ENCODE measurements at places on chromosomes 4 and X.

- no peak for DNase-seq
Observed at GRCh38 chr4:6695660-6696610, 2.3 kb downstream of the S100P start.

- DNase-seq: no peak
Observed at GRCh38 chrX:10591363-10592335, 28.7 kb downstream of the MID1 start.

DNA sequence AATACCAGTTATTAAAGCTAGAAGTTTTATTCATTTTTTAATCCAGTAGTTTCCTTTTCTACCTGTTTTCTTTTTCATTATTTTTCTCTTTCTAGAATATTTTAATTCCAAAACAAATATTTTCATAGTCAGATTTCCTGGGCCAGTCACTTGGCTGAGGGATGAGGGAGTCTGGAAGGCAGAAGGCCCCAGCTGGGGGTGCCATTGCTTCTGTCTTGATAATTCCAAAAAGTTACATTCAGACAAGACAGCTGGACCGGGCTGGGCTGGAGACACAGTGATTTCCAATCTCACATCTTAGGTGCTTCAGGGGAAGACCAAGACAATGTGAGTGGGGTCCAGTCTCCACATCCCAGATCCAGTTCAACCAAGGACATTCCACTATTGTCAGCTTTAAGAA, 263.5 kb downstream of the TMA16 start:
- no peak for DNase-seq

DNA sequence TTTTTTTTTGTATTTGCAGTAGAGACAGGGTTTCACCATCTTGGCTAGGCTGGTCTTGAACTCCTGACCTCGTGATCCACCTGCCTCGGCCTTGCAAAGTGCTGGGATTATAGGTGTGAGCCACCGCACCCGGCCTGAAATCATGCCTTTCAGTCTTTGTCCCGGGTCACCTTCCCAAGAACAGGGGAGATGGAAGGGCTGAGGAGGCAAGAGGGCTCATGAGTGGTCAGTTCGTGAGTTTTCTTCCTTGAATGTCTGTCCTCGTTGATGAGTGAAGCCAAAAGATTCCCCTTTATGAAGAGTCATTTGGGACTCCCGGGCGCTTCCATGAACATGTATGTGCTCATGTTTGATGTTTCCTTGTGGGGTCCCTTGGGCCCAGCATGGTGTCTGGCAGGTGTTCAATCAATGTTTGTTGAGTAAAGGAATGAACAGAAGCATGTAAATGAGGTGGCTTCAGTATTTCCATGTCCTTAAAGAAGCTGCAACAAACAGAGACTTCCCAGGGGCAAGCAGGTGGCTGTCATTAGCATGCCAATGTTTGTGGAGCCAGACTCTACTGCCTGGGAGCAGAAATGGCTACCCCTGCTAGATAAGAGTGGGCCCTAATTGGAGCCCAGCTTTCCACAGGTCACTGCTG, 3.4 kb upstream of the SEPTIN6 start:
- no peak for DNase-seq

GRCh38 chrX:133177202-133177601, 41.0 kb downstream of the TFDP3 start:
- no peak for DNase-seq

- no peak for DNase-seq
Observed at GRCh38 chrX:24495700-24496099, 30.6 kb downstream of the PDK3 start.

DNA sequence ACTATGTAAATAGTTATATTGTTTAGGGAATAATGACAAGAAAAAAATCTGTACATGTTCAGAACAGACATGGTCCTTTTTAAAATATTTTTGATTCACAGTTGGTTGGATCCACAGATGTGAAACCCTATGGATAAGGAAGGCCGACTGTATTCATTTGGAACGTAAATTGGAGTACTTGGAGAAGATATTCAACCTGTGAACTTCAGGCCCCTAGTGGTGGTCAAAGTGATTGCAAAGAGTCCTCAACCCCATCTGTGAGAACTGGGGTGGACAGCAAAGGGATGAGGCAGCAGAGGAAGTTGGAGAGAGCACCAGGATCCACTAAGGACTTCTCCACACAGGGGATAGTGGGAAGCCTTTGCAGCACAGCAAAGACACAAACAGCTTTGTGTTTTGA, 6.2 kb upstream of the CXCL13 start:
- DNase-seq: peak; percentile 41

DNA sequence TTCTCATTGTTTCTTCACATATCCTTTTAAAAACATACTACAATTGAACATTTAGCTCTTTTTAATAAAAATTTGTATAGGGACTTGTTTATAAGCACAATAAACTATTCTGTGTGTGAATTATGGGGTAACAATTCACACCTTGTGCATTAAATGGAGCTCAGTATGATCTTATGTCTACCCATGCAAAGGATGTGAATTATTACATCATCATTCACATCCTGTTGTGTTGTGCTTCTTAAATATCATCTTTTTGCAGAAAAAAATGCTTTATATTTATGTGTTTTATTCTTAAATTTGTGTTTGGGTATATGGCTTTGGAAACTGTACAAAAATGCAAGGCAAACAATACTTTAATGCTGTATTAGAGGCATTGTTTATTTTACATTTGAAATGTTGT, 96.7 kb upstream of the PABPC4L start:
- DNase-seq: no peak

DNA sequence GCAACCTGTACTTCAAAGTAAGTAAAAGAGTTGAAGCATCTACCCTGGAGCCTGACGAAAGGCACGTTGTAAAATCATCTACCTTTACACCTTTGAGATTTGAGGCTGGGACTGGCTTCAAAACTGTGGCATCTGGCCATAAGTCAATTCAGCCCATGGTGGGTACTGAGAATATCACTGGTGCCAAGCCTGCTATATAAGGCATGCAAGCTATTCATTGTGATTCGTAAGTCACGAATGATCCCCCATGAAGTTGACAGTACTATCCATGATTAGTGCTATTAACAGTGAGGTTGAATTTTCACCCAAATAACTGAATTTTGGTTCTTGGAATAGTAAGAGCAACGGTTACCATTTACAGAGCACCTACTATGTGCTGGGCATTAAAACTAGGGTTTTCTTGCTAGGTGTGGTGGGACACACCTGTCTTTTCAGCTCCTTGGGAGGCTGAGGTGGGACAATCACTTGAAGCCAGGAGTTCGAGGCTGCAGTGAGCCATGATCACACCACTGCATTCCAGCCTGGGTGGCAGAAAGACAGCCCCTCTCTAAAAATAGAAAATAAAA, 39.8 kb downstream of the IRF2 start:
- DNase-seq: no peak

GRCh38 chr4:78293348-78293747, 236.2 kb downstream of the FRAS1 start:
- DNase-seq: no peak

GRCh38 chrX:16239211-16239610, 71.9 kb downstream of the MAGEB17 start:
- peak; percentile 83 for DNase-seq

DNA sequence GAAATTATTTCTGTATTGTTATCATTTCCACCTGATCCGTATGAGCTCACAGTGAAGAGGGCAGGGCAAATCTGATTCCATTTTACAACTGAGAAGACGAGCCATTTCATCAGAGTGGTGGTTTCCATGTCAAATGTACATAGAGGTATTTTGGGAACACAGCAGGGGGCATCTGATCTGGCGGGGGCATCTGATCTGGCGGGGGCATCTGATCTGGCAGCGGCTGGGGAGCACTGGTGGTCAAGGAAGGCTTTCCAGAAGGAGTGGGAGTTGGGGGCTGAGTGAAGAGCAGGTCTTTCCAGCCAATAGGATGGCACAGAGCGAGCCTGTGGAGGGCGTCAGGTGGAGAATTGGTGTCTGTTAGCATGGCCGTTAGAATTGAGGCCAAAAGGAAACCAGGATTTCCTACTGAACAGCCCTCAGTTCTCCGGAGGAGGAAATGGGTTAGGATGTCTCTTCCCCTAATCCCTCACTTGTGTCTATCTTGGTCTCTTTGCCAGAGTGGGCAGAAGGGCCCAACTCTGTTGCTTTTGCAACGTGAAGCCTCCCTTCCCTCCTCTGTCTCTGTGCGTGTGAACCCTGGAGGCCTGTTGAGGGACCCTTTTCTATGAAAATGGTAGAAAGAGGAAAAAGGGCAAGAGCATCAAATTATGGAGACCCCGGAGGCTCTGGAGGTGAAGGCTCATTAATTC, 41.3 kb downstream of the RHOH start:
- no peak for DNase-seq

DNA sequence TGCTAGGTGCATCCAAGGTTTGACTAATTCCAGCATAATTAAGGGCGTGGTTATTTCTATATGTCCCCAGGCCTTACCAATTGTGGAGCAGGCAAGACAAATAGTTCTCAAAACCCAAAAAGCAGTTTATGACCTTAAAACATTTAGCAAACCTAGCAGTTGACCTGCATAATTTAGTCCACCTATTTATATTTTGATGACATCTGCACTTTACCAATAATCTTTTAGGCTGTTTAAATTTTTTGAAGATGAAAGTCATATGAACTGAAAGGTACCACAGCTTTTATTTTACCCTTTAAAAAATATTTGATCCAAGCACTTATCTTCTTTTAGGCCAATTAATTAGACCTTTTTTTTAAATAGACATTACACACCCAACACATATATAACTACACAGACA, 9.8 kb upstream of the ASIC5 start:
- no peak for DNase-seq

GRCh38 chr4:48815483-48815882, 15.4 kb upstream of the OCIAD1 start:
- no peak for DNase-seq

DNA sequence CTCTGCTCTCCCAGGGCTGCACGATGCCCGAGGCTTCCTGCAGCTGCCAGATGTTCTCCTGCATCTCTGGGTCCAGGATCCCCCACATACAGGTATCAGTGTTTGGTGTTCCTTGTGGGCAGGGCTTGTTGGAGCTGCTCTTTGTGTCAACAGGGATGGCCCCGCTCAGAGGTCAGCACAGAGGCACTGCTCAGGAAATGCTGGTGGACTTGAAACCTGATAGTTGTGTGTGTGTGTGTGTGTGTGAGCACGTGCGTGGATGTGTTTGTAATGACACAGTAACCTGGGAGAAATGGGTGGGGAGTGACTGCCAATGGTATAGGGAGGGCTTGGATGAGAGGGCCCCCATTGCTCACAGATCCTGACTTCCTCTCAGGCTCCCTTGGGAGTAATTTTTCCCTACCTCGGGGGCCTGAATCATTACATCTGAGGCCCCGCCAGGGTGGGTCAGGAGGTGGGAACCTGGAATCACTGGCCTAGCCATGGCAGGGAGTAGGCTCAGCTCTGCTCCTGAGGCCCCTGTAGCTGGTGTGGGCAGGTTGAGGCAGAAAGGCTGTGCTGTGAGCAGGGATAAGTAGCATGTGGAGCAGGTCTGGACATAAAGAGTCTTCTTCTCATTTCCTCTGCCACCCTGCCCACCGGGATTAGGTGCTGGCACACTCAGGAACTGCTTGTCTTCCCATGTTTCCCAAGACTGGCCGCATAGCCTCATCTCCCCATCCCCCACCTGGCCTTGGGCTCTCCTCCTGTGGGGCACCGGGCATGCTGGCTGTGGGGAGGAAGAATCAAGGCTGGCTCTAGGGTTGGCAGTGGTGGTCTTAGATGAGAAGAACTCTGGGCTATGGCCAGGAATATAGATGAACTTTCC, 2.5 kb upstream of the EFNB1 start:
- peak; percentile 21 for DNase-seq

GRCh38 chrX:123190096-123190495, 6.0 kb downstream of the GRIA3 start:
- no peak for DNase-seq

- DNase-seq: no peak
Observed at GRCh38 chr4:101421386-101421785, 74.1 kb upstream of the PPP3CA start.

GRCh38 chrX:30577362-30577991, at the start of gene TASL:
TSS of gene TASL (minus strand) at chrX:30577766. CDS start at chrX:30560355, 17,411 bp downstream.
- DNase-seq: no peak

All from SW480 (cell line).